ENCODE measurements at places on chromosomes 6 and 20.

- DNase-seq: no peak
Measured at GRCh38 chr6:132400555-132400882, 756 bp downstream of the MOXD1 start.

DNA sequence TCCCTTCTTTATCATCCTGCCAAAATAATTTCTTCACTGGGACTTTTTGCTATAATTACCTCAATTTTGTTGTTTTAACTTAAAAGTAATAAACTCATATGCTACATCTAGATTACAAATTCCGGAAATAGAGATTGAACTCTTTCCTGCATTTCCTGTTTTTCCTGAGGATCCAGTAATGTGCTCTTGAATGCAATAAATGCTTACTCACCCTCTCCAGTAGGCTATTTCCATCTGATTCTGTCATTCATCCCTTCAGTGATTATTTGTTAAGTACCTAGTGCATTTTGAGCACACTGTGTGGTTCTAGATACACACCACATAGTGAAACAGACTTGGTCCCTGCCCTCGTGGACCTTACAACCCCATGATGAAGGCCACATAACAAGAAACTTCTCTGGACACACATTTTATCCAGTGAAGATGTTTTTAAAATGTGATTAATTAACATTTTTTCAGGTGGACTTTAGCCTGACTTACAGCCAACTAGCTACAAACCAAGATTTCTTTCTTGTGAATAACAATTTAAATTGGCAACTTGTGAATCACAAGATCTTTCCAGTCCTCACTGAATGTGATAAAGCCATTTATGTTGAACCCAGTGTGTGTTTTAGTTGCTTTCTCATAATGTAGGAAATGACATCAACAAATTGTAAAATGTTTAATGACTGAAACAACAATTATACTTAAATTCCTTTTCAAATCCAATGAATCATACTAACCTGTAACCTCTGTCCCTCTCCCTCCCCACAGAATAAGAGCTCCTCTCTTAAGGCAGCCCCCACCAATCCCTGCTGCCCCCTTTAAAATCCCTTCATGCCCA is 272.3 kb downstream of the KHDC1L start:
- no peak for DNase-seq

DNA sequence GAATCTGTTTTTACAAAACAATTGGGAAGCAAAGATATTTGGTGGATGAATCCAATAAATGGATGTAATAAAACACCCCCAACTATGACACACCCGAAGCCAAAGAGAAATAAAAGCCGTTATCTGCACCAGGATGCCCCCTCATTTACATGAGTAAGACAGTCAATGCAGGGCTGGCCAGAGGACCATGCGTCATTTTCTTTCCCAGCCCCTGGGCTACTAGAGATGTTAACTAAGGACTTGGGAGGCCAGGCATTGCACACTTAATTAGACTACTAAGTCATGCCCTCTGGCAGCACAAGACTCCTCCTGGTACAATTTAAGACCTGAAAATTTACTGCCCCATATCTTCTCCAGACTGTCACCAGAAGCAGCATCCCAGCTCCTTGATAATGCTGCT is 3.2 kb downstream of the LEMD2 start:
- no peak for DNase-seq

- DNase-seq: no peak
Measured at GRCh38 chr6:90139272-90139817, 157.3 kb downstream of the BACH2 start.

- no peak for DNase-seq
Measured at GRCh38 chr6:47137073-47137472, 94.9 kb upstream of the ADGRF1 start.

- no peak for DNase-seq
Measured at GRCh38 chr6:47690214-47690613, 8.2 kb upstream of the ADGRF4 start.
